ENCODE measurements at places on chromosomes 11 and 22. TPM values are rescaled to one million over a fixed set of nuclear protein-coding genes. Genes with fewer than 3 reads are reported as not detected.
A peak's percentile ranks its signal among the peaks of the same experiment; 100 is the strongest.

MFNG gene
- 6.7 TPM for polyA plus RNA-seq

OR56A1 gene
- not detected for polyA plus RNA-seq

- DNase-seq, result peak; percentile 80
These were observed 20.3 kb downstream of the TEF start for GRCh38 chr22:41401781-41402648.

DNA sequence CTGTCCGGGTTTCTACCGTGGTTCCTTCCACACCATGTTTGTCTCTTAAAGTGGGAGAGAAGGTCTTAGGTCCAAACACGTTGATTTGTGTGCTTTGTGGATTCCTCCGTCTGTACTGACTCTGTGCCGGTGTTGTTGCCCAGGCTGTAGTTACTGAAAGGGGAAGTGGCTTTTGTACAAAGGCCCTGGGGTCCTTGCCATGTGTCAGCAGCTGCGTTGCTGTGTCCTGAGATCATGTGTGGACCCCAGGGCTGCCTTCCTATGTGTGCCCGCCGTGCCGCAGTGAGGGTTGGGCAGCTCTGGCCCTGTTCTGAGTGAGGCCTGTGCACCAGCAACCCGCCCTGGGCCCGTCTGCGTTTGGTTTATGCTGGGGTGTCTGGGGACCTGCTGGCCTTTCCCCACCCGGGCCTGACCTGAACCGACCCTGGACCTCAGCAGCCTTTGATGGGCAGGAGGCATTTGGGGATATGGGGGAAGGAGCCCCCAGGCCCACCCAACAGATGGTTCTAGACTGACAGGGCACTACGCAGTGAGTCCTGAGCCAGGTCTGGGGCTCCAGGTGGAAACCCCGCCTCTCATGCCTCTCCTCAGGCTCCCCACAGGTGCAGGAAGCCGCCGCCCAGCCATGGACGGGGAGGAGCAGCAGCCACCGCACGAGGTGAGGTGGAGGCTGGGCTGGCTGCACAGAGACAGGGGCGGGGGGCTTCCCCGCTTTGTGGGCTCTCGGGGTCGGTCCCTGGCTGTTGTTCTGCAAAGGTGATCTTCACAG lies 6.9 kb downstream of the TRABD start:
- no peak for DNase-seq

GRCh38 chr11:115168229-115168671 lies 336.0 kb downstream of the CADM1 start:
- no peak for DNase-seq

GRCh38 chr11:29022676-29023075 lies 914.5 kb downstream of the METTL15 start:
- DNase-seq, result no peak

All from aorta (tissue), 5 donors.